ENCODE measurements at places on chromosomes 3 and 15. TPM values are rescaled to one million over a fixed set of nuclear protein-coding genes. Genes with fewer than 3 reads are reported as not detected.
A peak's percentile ranks its signal among the peaks of the same experiment; 100 is the strongest.

Gene DNASE1L3
- polyA plus RNA-seq = 9.8 TPM

DNA sequence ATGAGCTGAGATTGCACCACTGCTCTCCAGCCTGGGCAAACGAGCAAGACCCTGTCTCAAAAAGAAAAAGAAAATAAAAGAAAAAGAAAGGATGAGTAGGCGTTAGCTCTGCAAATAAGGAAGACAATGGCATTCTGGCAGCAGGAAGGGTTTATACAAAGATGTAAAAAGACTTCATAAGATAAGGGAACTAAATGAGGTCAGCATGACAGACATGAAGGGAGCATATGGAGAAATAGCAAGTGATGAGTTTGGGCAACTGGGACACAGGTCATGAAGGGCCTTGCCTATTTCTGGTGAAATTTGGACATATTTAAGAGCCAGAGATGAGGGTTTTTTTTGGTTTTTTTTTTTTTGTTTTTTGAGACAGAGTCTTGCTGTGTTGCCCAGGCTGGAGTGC, 24.5 kb downstream of the TMEM266 start:
- H3K27ac ChIP-seq = no peak overlapping the region
- H3K4me1 ChIP-seq = no peaks in the 10 kb centered on the region
- H3K36me3 ChIP-seq = no peaks in the 10 kb centered on the region
- DNase-seq = no peak
- H3K27me3 ChIP-seq = peaks cover 39% of the 10 kb centered on the region

GRCh38 chr3:56782215-56782614, 19.5 kb downstream of the ARHGEF3 start:
- no peak overlapping the region for H3K4me3 ChIP-seq
- H3K27me3 ChIP-seq = no peaks in the 10 kb centered on the region
- peaks cover 38% of the 10 kb centered on the region for H3K4me1 ChIP-seq

GRCh38 chr3:27228805-27229204, 140.4 kb downstream of the NEK10 start:
- no peak for DNase-seq
- H3K27me3 ChIP-seq = no peaks in the 10 kb centered on the region
- no peak overlapping the region for H3K27ac ChIP-seq
- H3K4me1 ChIP-seq = no peaks in the 10 kb centered on the region

Gene FAM81A
- 23.1 TPM for polyA plus RNA-seq

- no peak overlapping the region for H3K4me3 ChIP-seq
- H3K27ac ChIP-seq = no peak overlapping the region
- no peaks in the 10 kb centered on the region for H3K27me3 ChIP-seq
- H3K36me3 ChIP-seq = no peaks in the 10 kb centered on the region
- no peaks in the 10 kb centered on the region for H3K4me1 ChIP-seq
- no peak for DNase-seq
These were observed 221.4 kb downstream of the SOX2 start for GRCh38 chr3:181933052-181933618.

DNA sequence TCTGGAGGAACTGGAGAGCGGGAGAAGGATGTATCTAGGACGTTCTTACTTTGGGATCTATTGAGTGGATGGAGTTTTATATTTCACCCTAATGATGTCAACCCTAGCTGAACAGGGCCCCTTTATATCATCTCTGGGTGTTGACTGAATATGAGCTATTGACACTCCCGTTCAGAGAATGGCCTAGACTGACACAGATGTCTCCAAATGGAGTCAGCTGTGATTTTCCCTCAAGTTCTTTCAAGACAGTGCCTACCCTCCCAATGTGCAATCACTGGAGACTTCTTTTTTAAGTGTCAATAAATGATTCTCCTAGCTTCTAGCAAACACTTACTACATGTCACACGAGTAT, 63.8 kb downstream of the FRMD4B start:
- DNase-seq = no peak
- H3K36me3 ChIP-seq = no peaks in the 10 kb centered on the region
- no peaks in the 10 kb centered on the region for H3K27me3 ChIP-seq
- H3K4me3 ChIP-seq = no peak overlapping the region

- H3K4me3 ChIP-seq = peak overlapping the region; percentile 48
- peak overlapping the region; percentile 17 for H3K27ac ChIP-seq
- H3K4me1 ChIP-seq = peaks cover 12% of the 10 kb centered on the region
- H3K36me3 ChIP-seq = no peaks in the 10 kb centered on the region
- H3K27me3 ChIP-seq = no peaks in the 10 kb centered on the region
These were observed 1.8 kb downstream of the CCDC13 start for GRCh38 chr3:42771271-42771670.

- no peaks in the 10 kb centered on the region for H3K4me1 ChIP-seq
- no peak for DNase-seq
- no peaks in the 10 kb centered on the region for H3K36me3 ChIP-seq
- H3K27me3 ChIP-seq = peaks cover 13% of the 10 kb centered on the region
- H3K27ac ChIP-seq = no peak overlapping the region
- H3K4me3 ChIP-seq = no peak overlapping the region
These were observed 212.9 kb upstream of the CMC1 start for GRCh38 chr3:28028554-28028953.

DNA sequence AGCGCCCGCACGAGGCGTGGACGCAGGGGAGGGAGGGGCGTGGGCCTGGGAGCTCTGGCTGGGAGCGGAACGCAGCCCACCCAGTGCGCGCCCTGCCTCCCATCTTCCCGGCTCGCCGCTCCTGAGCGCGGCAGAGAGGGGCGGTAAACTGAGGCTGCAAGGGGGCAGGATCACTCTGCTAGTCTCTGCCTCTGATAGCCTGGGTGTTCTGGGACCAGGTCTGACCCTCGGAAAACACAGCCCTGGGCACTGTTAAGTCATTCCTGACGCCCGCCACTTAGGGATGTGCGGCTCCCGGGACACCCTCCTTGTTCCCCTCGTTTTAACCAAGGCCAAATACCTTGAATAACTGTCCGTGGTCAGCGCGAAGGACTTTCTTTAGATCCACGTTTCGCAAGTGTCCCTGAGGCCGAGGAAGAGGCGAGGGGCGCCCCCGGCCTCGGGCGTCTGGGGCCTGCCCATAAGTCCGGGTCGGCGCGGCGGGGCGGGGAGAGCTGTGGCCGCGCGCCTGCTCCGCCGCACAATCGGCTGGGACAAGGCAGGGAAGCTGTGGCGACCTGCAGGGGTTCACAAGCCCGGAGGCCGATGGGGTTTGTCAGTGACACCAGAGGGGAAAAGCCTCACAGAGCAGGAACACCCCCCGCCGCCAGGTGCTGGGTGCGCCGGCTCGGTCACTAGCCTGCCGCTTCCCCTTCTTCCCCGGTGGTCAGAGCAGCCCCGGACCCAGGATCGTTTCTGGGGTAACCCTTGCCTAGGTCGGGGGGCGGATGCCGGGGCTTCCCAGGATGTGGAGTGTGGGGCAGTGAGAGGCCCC, 1.5 kb downstream of the ITPKA start:
- no peak overlapping the region for H3K27ac ChIP-seq
- peak overlapping the region; percentile 82 for H3K4me3 ChIP-seq
- peaks cover 79% of the 10 kb centered on the region for H3K27me3 ChIP-seq

DNA sequence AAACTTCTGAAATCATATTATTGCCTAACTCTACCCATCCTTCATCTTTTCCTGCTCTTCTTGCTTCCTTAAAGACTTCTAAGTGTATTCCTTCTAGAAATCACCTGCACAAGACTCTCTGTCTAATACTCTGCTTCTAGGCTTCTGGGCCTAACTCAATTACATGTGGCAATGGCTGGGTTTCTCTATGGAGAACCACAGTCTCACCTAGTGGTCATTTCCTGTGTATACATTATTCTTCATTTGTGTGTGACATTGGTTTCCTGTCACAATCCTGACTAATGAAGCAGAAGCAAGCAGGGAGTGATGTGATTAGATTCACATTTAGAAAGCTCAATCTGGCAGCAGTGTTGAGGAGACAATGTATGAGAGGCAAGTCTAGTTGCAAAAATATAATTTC, 16.9 kb upstream of the CLDN1 start:
- no peaks in the 10 kb centered on the region for H3K27me3 ChIP-seq
- H3K36me3 ChIP-seq = peaks cover 5% of the 10 kb centered on the region
- DNase-seq = no peak
- no peak overlapping the region for H3K4me3 ChIP-seq

Gene MAP6D1
- not detected for polyA plus RNA-seq

GRCh38 chr15:70017801-70018200, 79.9 kb downstream of the TLE3 start:
- H3K4me1 ChIP-seq = peaks cover 55% of the 10 kb centered on the region
- no peaks in the 10 kb centered on the region for H3K36me3 ChIP-seq
- peak overlapping the region; percentile 57 for H3K4me3 ChIP-seq
- H3K27me3 ChIP-seq = peaks cover 30% of the 10 kb centered on the region
- H3K27ac ChIP-seq = no peak overlapping the region

DNA sequence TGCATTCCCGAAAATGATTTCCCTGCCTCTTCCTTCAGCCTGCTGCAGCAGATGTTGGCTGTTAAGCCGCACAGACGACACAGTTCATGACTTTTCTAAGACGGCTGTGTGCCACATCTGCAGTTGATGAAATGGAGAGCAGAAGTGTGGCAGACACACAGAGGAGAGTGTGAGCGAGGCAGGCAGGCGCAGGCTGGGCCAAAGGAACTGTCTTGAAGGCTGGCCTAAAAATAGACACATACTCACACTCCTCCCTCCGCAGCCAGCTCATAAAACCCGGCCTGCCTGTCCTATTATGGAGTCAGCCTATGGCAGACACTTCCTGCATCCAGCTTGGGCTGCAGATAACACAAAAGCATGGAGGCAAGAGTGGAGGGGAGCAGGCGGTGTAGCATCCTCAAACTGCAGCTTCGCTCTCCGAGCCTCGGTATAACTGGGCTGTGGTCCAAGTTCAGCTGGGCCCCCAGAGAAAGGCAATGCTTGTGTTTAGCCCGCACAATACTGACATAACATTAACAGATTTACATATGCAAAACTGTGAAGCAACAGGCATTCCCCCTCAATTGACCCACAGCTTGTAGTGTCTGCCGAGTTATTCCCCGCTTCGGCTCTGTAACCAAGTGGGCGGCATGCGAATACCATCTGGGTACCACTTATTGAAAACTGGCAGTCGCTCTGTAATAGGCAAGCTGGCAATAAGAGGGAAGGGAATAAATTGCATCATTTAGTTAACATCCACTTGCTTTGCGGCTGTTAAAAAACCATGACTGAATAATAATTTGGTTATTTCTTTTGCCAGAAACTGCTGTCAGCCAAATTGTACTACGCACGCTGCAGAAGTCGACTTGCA, 40.8 kb downstream of the FOXP1 start:
- H3K27ac ChIP-seq = peak overlapping the region; percentile 91
- DNase-seq = peak; percentile 37
- H3K36me3 ChIP-seq = no peaks in the 10 kb centered on the region
- peak overlapping the region; percentile 80 for H3K4me3 ChIP-seq
- peaks cover 35% of the 10 kb centered on the region for H3K4me1 ChIP-seq

GRCh38 chr3:155192957-155193746, 100.3 kb downstream of the STRIT1 start:
- H3K27me3 ChIP-seq = no peaks in the 10 kb centered on the region
- H3K4me3 ChIP-seq = no peak overlapping the region
- no peak for DNase-seq
- no peak overlapping the region for H3K27ac ChIP-seq

DNA sequence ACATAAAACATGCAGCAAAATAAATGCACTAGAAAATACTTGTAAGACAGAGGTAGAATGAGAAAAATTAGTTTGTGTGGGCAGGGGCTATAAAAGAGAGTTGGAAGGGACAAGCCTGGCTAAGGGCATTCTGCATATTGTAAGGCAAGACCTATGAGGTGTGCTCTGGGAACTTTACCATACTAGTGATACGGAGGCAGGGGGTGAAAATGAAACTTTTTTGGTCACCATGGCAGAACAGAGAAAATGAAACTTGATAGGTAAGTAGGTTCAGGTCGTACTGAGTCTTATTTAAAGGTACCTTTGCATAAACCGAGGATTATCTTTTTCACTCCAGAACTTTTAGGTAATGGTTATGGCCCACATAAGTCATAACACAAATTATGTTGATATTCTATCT, 74.7 kb upstream of the ACKR4 start:
- no peaks in the 10 kb centered on the region for H3K27me3 ChIP-seq
- H3K4me3 ChIP-seq = no peak overlapping the region
- H3K36me3 ChIP-seq = peaks cover 15% of the 10 kb centered on the region
- no peak for DNase-seq
- H3K27ac ChIP-seq = no peak overlapping the region
- no peaks in the 10 kb centered on the region for H3K4me1 ChIP-seq

GRCh38 chr3:120561251-120562045, 34.7 kb upstream of the NDUFB4 start:
- H3K36me3 ChIP-seq = no peaks in the 10 kb centered on the region
- peak; percentile 53 for DNase-seq
- H3K4me1 ChIP-seq = peaks cover 19% of the 10 kb centered on the region
- no peak overlapping the region for H3K27ac ChIP-seq
- H3K27me3 ChIP-seq = peaks cover 30% of the 10 kb centered on the region

- no peak overlapping the region for H3K4me3 ChIP-seq
- DNase-seq = no peak
- peaks cover 10% of the 10 kb centered on the region for H3K27me3 ChIP-seq
- no peak overlapping the region for H3K27ac ChIP-seq
- no peaks in the 10 kb centered on the region for H3K36me3 ChIP-seq
These were observed 26.0 kb upstream of the THBS1 start for GRCh38 chr15:39554746-39555387.

Gene FBXW12
- polyA plus RNA-seq = not detected

Gene EAF2
- 783 TPM for polyA plus RNA-seq

- DNase-seq = peak; percentile 5
- no peaks in the 10 kb centered on the region for H3K4me1 ChIP-seq
- H3K4me3 ChIP-seq = no peak overlapping the region
These were observed 21.5 kb downstream of the CFAP161 start for GRCh38 chr15:81155375-81156218.

DNA sequence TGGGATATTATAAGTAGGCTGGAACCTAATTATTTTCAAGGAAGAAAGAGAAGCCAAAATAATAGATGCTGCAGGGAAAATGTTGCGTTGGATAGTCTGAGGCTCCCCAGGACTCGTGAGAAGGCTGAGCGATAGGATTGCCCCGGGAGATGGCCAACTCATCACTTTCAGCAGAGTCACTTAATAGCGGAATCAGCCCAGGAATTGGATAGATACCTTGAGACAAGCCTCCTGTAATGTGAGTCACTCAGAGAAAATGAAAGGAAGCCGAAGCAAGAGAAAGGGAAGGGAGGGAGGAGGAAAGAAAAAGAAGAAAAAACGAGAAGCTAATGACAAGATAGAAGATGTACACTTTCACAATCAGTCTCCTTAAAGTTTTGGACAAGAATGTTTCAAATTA, 94.3 kb downstream of the SQOR start:
- no peak overlapping the region for H3K27ac ChIP-seq
- H3K4me3 ChIP-seq = no peak overlapping the region
- no peak for DNase-seq
- no peaks in the 10 kb centered on the region for H3K4me1 ChIP-seq

DNA sequence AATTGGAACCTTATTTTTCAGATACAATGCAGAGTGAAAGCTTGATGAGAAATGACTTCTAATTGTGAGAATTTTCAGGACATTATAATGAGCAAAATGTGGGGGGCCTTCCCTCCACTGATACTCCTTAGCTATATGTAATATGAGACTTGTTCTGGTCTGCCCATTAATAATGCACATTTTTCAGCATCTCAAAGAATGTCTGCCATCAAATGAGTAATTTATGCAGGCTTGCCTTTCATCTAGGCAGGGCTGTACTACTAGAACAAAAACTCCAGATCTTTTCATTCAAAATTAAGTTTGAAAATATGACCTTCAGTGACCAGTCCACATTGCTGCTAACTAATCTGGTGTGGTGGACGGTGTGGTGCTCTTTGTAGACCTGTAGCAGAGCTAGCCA, 127.4 kb downstream of the LRTM1 start:
- no peak overlapping the region for H3K27ac ChIP-seq
- no peaks in the 10 kb centered on the region for H3K4me1 ChIP-seq
- H3K4me3 ChIP-seq = no peak overlapping the region
- no peak for DNase-seq
- H3K36me3 ChIP-seq = no peaks in the 10 kb centered on the region
- H3K27me3 ChIP-seq = no peaks in the 10 kb centered on the region

Gene TIGIT
- polyA plus RNA-seq = 0.64 TPM

Gene CSNK1G1
- 21.2 TPM for polyA plus RNA-seq

GRCh38 chr15:60057554-60057953, 53.4 kb downstream of the FOXB1 start:
- H3K27ac ChIP-seq = no peak overlapping the region
- peaks cover 43% of the 10 kb centered on the region for H3K27me3 ChIP-seq
- peaks cover 10% of the 10 kb centered on the region for H3K36me3 ChIP-seq
- no peak overlapping the region for H3K4me3 ChIP-seq

All from naive B cell (primary cell).